Aorta (tissue), 5 donors: ENCODE measurements at places on chromosomes 5 and 9. TPM values are rescaled to one million over a fixed set of nuclear protein-coding genes. Genes with fewer than 3 reads are reported as not detected.

Gene TAF11L12
- total RNA-seq, result not detected

Gene SPATA31A3
- total RNA-seq, result not detected

Gene SHB
- total RNA-seq, result 29.3 TPM

Gene FAM221B
- total RNA-seq, result not detected

Gene CFAP90
- not detected for total RNA-seq

Gene FOXD1
- 9.9 TPM for total RNA-seq

Gene NTNG2
- total RNA-seq, result 5.3 TPM

Gene ANGPTL2
- 44.8 TPM for total RNA-seq

Gene TTC23L
- total RNA-seq, result 0.62 TPM

Gene GRIN1
- total RNA-seq, result not detected
